Progenitor cell of endocrine pancreas (in vitro differentiated cells): ENCODE measurements at places on chromosomes 1 and 21.
A peak's percentile ranks its signal among the peaks of the same experiment; 100 is the strongest.

- DNase-seq, result no peak
These were observed at the start of gene TRAF3IP3 for GRCh38 chr1:209755926-209756614. Gene TRAF3IP3 (plus strand): TSS chr1:209756053. CDS start chr1:209760040, 3,987 bp downstream.

- no peak for DNase-seq
These were observed 13.7 kb downstream of the ACTRT2 start for GRCh38 chr1:3034728-3035562.

DNA sequence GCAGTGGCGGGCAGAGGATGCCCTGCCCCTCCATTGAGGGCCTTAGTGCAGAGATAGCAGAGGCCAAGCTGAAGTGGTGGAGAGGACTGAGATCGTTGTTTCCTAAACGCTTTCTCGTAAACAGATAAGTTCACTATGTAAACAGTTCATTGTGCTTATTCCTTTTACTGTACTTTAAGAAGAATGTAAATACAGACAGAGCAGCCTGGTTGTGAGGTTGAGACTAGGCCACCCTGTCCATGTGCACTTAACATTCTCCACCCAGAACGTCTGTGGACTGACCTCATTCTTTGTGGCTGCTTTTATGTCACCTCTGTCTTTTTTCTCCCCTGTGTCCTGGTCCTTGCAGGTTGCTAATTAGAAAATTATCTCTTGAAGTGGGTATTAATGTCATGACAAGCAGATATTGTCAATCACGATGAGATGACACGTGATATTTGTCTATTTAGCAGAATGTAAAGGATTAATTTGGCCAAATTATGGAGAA is 8.5 kb downstream of the CENPS start:
- no peak for DNase-seq

DNA sequence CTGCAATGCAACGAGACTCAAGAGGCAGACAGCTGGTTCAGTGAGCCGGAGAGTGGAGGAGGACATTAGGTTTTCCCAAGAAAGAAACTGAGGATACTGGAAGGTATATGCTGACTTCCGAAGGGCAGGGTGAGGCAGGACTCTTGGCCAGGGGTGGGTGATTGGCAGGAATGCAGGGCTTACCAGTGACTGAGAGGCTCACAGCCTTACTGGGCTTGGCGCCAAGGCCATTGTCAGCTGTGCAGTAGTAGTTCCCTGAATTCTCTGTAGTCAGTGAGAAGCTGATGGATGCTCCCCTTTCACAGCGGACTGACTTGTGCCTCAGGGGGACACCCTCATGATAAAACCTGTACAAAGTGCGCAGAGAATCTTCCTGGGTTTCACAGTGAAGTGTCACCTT is 9.6 kb downstream of the FCRL5 start:
- DNase-seq, result no peak

DNA sequence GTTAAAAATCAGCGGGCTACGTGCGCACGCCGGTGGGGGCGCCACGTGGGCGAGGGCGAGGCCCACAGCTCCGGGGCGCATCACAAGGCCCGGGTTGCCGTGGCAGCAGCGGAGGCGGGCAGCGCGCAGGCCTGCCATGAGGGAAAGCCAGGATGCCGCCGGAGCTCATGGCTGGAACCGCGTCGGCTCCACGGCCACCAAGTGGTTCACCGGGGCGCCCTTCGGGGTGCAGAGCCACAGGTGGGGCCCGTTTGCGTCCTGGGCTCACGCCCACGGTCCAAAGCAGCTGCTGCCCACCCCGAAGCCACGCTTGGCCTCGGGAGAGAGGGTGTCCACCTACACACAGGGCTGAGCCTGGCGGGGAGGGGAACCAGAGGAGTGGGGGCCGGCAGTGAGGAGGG is 4.9 kb upstream of the TTC22 start:
- no peak for DNase-seq

GRCh38 chr1:1371746-1372711 is 3.0 kb downstream of the AURKAIP1 start:
- peak; percentile 80 for DNase-seq

- DNase-seq, result no peak
These were observed 1.7 kb upstream of the GRIK3 start for GRCh38 chr1:37035796-37036666.
